ENCODE measurements at places on chromosomes 4 and X.

DNA sequence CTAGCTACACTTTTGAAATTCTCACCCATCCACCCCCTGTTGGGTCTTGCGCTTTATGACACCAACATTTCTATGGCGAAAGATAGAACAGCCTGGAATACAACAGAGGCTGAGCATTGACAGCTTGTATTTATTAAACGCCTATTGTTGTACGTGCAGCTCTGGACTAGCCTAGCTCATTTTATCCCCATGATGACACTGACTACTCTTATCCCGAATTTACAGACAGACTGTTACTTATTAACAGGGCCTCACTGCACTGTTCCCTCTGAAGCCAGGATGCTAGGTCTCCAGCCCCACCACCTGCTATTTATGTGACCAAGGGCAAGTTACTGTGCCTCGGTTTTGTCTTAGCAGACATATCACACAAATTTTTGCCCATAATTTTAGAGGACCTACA, 1.0 kb upstream of the RFC1 start:
- no peak for DNase-seq

DNA sequence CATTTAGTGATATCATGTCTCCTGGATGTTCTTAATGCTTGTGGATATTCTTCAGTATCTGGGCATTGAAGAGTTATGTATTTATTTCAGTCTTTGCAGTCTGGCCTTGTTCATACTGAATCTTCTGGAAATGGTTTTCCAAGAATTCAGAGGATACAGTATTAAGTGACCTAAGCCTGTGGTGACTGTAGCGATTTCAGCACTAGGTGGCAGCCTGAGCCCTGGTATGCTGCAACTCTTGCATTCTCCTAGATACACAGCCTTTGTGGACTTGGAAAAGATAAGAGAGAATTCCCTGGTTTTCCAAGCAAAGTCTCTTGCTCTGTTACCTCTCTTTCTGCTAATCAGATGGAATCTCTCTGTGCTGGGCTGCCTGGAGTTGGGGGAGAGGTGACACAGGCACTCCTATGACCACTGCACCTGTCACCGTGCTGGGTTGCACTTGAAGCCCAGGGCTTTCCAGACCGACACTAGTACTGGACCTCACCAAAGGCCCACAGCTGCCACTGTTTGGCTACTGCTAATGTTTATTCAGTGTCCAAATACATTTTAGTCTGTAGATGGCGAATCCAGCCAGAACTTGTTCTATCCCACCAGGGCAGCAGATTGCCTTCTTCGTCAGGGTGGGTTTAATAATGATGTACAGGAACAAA, 19.3 kb upstream of the SPIN2A start:
- no peak for DNase-seq

DNA sequence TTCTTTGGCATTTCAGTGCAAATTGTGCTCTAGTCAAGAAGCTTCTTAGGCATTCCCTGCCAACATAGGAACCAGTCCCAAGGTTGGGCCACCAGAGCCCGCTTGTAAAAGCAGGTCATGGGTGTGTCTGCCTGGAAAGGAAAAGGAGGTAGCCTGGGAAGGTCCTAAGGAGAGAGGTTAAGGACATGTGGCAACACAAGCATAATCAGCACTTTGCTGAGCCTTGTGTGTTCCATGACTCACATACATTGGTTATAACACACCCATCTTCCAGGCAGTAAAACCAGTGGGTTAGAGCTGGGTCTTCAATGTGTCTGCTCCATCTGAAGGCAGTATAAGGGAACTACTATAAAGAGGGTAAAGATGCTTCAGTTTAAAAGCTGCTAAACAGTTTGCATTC, 165.0 kb downstream of the FHIP1A start:
- DNase-seq, result no peak

- no peak for DNase-seq
Measured at GRCh38 chrX:134144231-134144630, 92.8 kb upstream of the CCDC160 start.

DNA sequence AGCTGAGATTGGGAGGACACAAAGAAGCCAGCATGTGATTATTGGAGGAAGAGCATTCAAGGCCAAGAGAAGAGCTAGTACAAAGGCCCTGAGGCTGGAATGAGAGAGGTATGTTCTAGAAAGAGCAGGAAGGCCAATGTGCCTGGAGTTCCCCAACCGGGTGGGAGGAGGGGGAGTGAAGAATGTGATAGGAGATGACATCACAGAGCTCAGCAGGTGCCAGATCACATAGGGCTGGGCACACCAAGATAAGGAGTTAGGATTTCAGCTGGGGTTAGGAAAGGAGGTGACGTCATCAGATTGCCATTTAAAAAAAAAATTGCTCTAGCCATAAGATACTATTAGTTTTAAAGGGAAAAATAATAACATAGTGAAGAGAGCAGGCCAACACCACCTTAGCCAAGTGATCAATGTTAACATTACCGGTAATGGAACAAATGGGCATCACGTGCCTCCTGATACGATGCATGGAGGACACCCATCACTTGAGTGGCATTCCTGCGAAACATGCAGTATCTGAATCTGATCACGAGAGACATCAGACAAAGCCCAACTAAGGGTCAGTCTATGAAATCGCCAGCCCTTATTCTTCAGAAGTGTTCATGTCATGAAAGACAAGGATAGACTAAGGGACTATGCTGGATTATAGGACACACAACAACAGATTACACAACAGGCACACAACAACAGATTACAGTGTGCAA, 344.3 kb downstream of the BCOR start:
- no peak for DNase-seq

GRCh38 chr4:15694431-15694830, 8.4 kb upstream of the BST1 start:
- no peak for DNase-seq

DNA sequence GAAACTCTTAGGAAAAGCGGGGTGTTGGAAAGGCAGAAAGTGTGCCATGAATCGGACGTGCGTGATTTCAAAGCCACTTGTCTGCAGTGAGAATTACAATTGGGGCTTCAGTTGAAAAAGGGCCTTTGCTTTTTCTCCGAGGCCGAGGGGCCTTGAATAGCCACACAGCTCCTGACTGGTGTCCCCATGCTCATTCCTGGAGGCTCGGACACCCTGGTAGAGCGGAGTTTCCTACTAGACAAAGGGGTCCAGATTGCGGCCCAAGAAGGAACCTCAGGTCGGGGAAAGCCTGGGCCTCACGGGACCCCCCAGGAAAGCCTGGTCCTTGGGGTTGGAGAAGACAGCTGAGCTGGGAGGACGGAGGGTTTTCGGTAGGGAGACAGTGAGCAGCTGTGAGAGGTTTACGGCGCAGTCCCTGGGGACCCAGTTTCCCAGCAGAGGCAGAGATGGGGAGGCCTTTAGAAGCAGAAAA, 3.0 kb upstream of the SHOX start:
- no peak for DNase-seq

- DNase-seq, result no peak
Measured at GRCh38 chr4:156084373-156084772, 130.7 kb upstream of the CTSO start.

DNA sequence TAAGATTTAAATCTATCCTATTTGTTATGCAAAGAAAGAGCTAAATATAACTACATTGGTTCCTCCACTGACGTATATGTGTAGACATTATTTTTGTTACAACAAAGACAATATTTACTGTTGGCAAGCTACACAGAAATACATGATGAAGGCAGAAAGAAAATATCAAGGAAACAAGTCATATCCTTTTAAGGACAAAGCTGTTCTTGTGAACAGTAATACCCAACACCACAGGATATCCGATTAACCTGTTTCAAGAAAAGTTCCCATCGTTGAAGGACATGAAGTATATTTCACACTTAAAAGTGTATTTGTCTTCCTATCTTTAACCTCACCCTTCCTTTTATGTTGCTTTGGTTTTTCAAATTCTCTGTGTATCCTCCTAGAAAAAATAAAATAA, 235.8 kb upstream of the AADAT start:
- DNase-seq, result no peak

DNA sequence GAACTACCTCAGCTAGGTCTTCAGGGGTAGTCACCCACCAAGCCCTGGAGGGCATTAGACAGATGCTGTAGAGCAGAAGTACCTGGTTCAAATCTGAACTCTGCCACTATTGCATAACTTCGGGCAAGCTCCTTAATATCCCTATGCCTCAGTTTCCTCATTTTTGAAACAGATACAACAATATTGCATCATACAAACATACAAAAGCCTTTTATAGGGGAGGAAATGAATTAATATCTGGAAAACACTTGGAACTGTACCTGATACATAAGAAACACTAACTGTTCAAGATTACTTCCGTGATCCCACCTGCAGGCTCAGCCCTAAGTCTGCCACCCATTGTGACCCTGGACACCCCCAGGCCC, 166.1 kb downstream of the EFNB1 start:
- no peak for DNase-seq

- DNase-seq, result no peak
Measured at GRCh38 chr4:3022651-3023050, 51.7 kb downstream of the HTT-AS start.

GRCh38 chr4:26458157-26458561, 32.1 kb downstream of the CCKAR start:
- no peak for DNase-seq

- DNase-seq, result no peak
Measured at GRCh38 chr4:6350646-6351045, 81.0 kb downstream of the WFS1 start.

GRCh38 chr4:8762356-8762755, 109.3 kb downstream of the HMX1 start:
- DNase-seq, result no peak

GRCh38 chrX:78979789-78980464, 34.7 kb downstream of the P2RY10 start:
- no peak for DNase-seq

GRCh38 chrX:338836-339400, 20.3 kb upstream of the GTPBP6 start:
- no peak for DNase-seq

- no peak for DNase-seq
Measured at GRCh38 chrX:39813631-39814277, 284.0 kb downstream of the BCOR start.

DNA sequence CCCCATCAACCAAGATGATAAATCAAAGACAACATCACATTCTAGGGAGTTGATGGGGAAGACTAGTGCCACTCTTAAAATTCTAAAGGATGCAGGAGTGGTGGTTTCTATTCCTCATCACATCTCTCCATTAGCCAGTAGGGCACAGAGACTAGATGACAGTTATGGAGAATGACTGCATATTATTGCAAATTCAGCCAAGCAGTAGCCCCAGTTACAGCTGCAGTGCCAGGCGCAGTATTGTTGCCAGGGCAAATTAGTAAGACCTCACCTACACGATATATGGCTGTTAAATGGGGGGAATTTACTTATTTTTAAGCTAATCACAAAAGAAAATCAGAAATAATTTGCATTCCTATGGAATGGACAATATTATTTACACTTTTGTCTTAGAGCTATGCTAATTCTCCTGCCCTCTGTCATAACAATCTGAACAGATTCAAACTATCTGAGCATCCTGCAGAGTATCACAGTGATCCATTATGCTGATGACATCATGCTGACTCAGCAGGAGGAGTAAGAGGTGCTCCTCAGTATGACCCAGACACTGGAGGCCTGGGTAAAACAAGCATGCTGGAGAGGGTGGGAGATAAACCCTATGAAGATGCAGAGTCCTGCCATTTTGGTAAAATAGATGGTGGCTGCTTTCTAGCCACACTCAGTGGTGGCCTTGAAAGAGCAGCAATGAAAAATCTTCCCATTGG, 24.7 kb downstream of the ETNPPL start:
- no peak for DNase-seq

DNA sequence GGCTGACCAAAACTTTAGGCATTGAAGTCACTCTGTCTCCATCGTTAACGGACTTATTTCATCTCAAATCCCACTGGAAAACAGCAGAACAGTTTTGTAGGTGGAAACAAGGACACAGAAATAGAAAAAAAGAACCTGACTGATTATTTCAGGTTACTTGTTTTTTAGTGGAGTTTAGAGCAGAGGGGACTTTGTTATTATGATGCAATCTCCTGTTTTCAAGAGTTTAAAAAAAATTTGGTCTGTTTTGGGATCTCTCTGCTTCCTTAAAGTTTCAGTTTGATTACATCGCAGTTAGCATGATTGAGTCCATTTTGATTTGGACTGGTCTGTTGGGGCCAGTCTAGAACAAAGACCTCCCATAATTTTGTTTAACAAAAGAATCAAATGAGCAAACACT, 13.6 kb downstream of the PROM1 start:
- DNase-seq, result no peak

GRCh38 chr4:87087420-87087819, 133.0 kb downstream of the KLHL8 start:
- DNase-seq, result no peak

DNA sequence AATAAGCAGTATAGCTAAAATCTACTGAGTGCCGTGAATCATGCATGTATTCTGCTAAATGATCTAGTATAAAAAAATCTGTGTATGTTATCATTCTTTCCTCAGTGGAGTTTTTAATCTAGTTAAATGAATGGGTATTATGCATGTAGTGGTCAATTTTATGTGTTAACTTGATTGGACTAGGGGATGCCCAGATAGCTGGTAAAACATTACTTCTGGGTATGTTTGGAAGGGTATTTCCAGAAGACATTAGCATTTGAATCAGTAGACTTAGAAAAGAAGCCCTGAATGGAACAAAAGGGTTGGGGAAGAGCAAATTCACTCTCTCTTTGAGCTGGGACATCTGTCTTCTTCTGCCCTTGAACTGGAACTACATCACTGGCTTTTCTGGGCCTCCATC, 34.5 kb upstream of the SPRY1 start:
- DNase-seq, result no peak

GRCh38 chr4:22522706-22523501, 7.0 kb upstream of the ADGRA3 start:
- no peak for DNase-seq

DNA sequence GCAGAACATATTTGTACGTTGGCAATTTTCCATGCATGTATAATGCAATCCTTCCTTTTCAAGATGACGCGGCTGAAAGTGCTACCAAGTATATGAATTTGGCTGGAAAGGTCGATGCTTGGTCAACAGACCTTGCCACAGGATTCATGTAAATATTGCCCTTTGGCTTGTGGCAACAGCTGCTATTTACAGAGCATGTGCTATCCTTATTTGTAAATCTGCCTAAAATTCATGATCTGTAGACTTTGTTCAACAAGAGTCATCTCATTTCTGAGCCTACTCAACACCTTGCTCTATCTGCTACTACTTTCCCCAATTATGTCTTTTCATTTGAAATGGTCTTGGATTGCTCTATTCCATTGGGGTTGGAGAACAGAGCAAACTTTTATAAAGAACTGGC, 1.9 kb upstream of the SMARCA1 start:
- DNase-seq, result no peak

Measured in stimulated activated CD8-positive, alpha-beta memory T cell treated with anti-CD3 and anti-CD28 coated beads, Interleukin-7, amount 100 ng/mL, for 1 hour (primary cell).